ENCODE measurements at places on chromosomes 4 and X.

GRCh38 chr4:186846426-186846825, 122.8 kb upstream of the FAT1 start:
- DNase-seq, result no peak

DNA sequence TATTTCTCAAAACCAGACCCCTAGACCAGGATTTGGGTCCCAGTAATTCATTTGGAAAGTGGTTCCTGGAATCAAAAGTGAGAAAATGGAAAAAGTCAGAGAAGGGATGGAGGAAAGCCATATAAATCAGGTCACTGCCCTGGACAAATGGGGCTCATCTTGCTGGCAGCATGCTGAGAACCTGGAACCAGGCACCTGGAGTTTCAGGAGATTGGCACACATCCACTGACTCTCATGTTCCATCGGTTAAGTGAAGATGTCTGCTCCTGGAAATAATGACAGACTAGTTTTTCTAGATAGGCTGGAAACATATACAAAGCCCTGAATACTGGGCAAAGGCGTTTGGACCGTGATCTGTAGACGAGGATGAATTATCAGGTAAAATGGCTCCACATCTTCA, 163.6 kb upstream of the HS3ST1 start:
- DNase-seq, result no peak

DNA sequence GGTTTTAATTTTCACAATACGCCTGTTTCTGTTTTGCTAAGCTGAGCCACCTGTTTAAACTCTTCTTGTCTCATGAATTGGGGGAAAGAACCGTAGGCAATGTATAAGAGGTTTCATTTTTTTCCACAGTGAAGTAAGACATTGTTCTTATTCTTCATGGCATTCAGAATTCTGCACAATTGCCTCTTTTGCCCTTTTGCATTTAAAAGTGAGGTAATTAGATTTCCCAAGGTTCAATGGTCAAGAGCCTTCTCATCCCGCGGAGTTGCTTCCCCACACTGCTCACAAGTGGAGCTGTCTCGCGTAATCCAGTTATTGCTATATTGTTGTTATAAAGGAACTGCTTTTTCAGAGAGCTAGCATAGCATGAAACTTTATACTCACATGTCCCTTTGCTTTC, 90.9 kb upstream of the SPRY1 start:
- no peak for DNase-seq

- no peak for DNase-seq
Measured at GRCh38 chr4:37978248-37978924, 18.2 kb downstream of the PTTG2 start.

GRCh38 chr4:114998316-114998715, 115.1 kb downstream of the NDST4 start:
- no peak for DNase-seq

GRCh38 chr4:143017210-143017609, 167.5 kb upstream of the USP38 start:
- DNase-seq, result no peak

DNA sequence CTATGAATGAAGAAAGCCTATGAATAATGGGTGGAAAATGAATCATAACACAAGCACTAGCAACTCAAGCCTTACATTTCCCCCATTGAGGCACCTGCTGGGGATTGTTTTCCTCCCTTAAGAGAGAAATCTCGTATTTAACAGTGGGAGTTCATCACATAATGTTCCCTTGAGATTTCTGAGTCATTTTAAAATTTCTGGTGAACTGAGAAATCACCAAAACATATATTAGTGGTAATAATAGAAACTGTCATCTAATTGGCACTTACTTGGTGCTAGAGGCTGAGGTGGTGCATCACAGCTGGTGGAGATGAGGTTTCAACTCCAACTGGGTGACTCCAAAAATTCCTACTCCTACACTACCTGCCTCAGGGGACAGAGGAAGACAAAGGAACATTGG, 561.3 kb upstream of the LCORL start:
- DNase-seq, result no peak

DNA sequence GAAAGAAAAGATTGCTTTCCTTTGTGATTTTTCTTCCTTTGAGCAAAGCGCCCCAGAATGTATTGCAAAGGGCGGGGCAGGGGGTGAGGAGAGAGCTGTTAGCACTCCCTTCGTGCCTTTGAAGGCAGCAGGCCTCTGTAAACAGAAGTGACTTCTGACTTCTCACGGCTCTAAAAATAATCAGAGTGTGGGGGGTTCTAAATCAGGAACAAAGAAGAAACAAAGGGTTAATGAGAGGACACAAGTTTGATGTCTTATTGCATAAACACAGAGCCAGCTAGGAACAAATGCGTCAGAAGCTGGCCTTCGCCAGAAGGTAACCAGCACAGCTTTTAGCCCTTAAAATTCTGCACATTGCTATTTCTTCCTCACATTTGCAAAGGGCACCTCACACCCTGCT, 626.2 kb downstream of the MID1IP1 start:
- DNase-seq, result no peak

GRCh38 chrX:20224814-20225487, 41.8 kb downstream of the RPS6KA3 start:
- DNase-seq, result no peak

- DNase-seq, result no peak
Measured at GRCh38 chrX:69807400-69807799, 191.5 kb downstream of the EDA start.

All from spinal cord (tissue), 10 donors.